ENCODE measurements at places on chromosomes 1 and 21.

GRCh38 chr1:85584923-85585322, 4.4 kb downstream of the CCN1 start:
- DNase-seq: no peak

DNA sequence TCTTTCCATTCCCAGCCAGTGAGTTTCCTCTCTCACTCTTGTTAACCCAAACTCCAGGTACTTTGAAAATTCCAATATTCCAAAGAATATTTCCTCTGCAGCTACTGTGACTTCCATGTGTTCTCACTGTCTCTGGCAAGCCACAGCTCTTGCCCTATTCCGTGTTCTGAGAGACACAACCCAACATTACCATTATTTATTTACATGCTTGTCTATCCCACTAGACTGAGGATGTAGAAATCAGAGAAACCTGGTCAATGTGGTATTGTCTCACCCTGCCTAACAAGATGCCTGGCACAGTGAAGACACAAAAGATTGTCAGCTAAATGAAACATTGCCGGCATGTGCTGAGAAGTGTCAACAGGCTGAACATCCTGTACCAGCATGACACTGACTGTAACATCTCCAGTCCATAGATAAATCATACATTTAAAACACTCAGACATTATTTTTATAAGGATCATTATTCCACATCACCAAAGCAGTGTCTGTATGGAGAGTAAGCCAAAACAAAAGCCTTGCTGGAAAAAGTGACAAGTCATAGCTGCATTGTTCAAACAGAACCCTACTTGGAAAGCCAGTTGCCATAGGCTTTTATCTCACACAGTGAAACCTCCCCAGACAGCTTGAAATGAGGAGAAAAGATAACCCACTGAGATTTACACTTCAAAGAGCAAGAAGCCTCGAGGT, 72.3 kb downstream of the SIPA1L2 start:
- DNase-seq: no peak

DNA sequence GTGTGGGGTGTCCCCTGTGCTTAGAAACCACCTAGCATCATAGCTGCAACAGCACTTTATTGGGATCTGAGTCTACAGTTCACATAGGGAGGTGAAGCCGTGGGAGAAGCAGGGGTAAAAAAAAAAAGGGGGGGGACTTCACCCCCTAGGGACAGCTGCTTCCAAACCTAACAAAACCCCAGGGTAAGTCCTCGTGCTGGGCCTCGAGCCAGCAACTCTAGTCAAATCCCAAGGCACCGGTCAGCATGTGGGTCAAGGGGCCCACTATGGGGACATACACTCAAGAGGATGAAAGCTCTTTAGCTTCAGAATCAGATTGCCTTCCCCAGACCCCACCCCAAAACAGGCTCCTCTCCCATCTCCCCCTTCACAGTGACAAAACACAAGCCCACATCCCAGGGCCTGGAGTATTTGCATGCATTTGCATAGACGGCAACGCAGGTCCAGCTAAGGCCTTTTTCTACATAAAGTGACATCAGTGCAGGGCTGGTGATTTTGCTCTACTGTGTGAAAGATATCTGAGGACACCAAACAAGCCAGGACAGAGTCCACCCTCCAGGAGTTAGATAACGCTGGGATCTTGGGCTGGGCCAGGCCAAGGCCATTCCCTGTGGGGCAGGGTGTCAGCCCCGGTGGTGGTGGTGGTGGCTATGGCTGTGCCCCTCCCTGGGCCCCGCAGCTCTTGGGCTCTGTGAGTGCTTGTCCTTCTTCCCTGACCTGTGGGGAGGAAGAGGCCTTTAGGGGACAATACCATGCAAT, 8.1 kb upstream of the PMVK start:
- no peak for DNase-seq

DNA sequence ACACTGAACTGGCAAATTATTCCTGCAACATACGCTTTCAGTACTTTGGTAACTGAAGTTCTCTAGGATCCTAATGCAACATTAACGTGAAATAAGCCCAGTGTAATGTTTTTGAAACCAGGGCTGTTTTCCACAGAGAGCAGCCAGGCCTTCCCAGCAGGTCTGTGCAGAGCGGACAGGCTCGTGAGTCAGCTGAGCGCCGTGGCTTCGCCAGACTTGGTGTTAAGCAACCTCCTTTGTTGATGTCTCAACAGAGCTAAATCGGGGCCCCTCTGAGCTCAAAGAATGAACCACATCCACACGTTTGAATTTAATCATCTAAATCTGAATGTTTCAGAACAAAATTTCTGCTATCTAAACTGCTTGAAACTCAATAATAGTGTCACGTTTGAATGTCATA, 181.8 kb upstream of the FMN2 start:
- DNase-seq: no peak

DNA sequence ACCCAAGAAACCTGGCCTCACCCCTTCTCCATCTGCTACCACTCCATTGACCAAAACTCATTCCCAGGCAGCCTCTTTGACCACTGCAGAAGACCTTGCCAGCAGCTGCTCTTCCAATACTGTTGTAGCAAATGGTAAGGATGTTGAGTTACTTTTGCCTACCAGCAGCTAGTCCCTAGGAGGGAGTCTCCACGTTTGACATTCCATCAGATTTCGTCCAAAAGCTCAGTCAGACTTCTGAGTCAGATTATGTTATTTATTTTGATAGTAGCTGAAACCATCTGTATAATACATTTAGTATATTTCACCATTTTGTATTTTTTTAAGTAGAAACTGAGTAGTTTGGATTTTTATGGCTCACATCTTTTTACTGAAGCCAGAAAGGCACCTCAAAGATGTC, 51.5 kb upstream of the WNT2B start:
- no peak for DNase-seq

DNA sequence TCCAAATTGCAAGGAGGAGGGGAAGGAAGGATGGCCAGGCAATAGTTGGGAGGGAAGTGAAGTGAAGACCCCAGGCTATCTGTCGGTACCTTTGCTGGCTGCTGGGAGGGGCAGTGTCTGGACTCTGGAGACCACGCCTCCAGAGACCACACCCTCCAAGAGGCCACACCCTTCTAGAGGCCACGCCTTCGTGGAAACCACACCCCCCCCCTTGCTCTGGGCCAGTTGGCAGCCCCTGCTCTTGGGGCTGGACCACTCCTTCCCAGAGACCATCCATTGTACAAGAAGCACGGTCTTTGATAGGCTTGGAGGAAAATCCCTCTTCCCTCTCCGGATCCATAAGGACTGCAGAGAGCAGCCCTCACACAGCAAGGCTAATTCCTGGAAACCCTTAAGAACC, 73.1 kb downstream of the RYR2 start:
- no peak for DNase-seq

DNA sequence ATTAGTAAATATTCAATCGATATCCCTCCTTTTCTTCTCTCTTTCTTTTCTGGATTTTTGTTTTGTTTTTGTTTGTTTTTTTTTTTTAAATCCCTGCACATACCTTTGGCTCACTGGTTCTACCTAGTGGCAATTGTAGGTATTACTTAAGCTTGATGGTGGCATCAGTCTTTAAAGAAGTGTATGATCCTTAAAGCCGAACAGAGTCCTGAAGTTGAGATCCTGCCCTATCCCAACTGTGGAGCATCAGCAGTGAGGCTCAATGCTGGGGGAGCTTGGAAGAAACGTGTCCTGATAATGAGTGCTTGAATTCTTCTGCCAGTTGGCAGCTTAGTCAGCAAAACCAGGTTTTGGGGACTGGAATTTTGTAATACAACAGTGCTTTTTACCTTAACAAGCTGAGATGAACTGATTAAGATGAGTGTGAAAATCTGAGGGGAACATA, 60.8 kb downstream of the FASLG start:
- no peak for DNase-seq

DNA sequence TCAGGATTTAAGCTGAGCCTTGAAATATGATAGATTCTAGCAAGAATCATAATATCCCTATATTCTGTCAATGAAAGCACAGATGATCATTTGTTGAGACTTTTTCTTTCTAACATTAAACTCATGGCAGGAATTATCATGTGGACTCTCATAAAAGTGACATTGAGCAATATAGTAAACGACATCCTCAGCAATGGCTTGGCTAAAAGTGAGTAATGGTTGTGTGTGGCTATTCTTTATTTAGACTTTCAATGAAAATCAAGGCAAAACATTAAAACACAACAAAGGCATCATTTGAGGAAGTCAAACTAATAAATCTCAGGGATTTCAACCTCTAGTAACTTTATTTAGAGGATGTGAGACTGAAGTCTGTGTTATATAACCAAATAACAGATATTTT, 257.8 kb upstream of the ADGRL4 start:
- no peak for DNase-seq

DNA sequence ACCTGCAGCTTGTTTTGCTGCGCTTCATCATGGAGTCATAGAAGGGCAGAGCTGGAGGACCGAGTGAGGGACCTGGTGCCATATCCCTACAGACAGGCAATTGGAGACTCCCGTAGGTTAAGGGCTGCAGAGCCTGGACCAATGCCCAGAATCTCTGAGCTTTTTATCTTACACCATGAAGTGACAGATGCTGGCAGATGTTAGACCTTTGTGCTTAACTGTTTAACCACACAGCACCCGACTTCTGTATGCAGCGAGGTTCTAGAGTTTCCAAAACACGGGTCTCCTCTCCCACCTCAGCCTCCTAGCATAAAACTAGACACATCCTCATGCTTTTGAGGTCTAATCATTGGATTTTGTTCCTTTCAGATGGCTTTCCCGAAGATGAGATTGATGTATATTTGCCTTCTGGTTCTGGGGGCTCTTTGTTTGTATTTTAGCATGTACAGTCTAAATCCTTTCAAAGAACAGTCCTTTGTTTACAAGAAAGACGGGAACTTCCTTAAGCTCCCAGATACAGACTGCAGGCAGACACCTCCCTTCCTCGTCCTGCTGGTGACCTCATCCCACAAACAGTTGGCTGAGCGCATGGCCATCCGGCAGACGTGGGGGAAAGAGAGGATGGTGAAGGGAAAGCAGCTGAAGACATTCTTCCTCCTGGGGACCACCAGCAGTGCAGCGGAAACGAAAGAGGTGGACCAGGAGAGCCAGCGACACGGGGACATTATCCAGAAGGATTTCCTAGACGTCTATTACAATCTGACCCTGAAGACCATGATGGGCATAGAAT, 47.6 kb downstream of the B3GALT5 start:
- no peak for DNase-seq

DNA sequence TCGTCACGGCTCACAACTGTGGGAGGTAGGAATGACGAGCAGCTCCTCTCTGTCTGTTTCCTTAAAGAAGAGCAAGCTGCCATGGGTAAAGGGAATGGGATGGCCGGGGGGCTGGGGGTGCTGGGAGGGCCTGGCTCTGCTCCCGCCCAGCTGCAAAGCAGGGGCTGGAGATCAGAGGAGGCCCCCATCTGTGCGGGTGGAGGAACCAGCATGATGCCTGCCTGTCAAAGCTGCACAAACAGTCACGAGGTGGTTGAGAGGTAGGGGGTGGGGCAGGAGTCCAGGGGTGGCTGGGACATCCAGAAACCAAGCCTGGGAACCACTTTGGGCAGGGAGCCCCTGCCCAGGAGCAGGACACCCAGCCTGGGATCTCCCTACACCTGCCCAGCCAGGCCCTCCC, 12.6 kb downstream of the SLC41A1 start:
- DNase-seq: no peak

GRCh38 chr1:59697150-59697800, 117.5 kb upstream of the HOOK1 start:
- DNase-seq: no peak

DNA sequence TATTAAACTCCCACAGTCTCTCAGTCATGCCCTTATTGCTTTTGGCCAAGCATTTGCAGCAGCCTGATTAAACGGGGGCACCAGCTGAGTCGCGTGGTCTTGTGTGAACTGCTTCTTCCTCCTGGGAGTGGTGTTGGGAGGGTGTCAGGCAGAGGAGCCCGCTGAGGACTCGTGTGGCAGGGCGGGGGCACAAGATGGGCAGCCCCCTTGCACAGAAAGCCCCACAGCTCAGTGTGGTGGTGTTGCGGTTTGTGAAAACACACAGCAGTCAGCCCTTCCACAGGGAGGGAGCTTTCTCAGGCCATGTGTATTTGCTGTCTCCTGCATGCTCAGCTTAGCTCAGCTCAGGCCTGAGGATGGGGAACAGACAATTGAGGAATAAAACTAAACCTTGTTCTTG, 22.4 kb downstream of the PEX14 start:
- DNase-seq: no peak

- DNase-seq: no peak
Measured at GRCh38 chr1:170310951-170311350, 165.2 kb downstream of the NTMT2 start.

DNA sequence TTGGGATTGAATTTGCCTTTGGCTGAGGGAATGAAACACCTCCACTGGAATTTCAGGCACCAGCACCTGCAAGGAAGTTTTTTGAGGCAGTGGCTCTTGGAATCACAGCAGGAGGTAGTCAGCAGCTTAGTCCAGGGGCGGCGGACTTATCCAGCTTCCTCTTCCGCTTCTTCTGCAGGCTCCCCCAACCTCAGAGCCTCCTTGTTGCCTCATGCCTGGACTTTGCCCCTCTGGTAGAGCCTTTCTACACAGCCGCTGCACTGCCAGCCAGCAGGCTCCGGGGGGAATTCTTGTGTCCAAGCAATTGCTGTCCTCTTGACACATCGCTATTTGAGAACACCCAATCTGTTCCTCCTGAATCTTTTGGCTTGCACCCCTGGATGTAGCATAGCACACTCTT, 4.4 kb upstream of the RHEX start:
- DNase-seq: no peak

- DNase-seq: no peak
Measured at GRCh38 chr1:223031733-223032601, 111.1 kb downstream of the TLR5 start.

- no peak for DNase-seq
Measured at GRCh38 chr1:204261746-204262505, 48.1 kb upstream of the GOLT1A start.

DNA sequence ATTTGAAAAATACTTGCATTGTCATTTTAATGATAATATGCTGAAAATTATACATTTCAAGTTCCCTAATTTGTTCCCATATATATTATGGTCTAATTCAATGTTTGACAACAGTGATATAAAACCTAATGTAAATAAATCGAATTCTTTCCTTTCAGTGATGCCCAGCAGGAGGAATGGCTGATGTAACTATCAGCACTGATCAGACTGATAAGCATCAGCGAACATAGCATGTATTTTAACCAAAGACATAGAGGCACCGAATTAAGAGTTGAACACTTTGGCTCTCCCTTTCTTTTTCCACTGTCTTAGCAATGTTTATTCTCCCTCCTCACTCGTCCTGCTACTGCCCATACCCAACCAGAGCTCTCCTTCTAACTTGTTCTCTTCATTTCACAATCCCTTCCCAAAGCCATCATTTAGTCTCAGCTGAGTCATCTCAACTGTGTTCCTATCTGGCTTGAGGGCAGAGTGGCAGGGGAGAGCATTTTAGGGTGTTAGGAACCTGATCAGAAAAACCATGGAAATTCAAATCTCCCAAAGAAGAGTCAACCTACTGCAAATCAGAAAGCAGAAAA, 58.8 kb upstream of the C1orf115 start:
- no peak for DNase-seq

GRCh38 chr1:7868070-7868780, 15.4 kb upstream of the UTS2 start:
- DNase-seq: no peak
